ENCODE measurements at places on chromosomes 3 and 15.
A peak's percentile ranks its signal among the peaks of the same experiment; 100 is the strongest.

- no peak for DNase-seq
Observed at GRCh38 chr15:52068004-52068615, 44.5 kb downstream of the BCL2L10 start.

- no peak for DNase-seq
Observed at GRCh38 chr15:68348081-68348480, 70.5 kb downstream of the FEM1B start.

DNA sequence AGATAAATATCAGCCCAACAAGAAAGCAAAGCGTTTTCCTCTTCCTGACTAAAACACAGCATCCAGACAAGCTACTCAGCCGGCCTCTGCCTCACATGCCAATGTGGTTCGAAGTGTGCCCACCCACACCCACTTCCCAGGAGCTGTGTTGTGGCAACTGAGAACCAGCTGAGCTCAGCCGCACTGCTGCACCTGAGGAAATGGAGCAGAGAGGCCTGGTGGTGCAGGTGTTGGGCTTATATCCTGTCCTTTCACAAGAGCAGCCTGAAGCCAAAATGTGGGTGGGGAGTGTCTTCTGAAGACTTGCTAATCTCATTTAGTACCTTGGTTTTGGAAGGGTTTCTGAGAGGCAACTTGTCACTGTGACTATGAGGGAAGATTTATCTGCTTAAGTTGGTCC is 23.0 kb upstream of the RETNLB start:
- no peak for DNase-seq

DNA sequence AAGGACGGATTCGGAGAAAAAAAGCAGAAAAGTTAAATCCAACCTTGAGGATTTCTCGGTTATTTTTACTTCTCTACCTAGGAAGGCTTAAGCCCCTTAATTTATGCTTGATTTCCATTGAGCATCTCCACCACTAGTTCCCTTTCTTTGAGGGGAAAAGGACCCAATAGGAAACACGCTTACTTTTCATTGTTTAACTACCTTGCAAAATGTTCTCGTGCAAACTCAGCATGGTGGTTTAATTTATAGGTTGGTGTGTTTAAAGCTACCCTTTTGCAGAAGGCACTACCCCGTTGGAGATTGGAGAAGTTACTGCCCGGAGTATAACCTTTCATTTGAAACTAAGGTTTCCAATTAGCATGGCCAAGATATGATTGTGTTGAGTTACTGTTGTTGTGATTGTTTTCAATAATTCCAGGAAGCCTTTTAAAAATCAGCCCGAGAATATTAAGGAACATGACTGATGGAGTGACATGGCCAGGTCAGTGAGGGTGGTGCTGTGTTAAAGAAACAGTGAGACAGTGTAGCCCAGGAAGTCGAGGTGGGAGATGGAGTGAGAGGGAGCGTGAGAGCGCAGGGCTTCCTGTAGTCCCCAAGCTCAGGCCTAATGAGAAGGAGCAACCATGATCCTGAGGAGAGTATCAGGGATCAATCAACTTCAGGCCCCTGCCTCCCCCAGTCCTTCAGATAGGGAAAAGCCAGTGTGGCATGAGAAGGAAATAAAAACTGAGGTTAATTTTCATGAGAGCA is 76.6 kb downstream of the AQP9 start:
- DNase-seq: no peak

- DNase-seq: no peak
Observed at GRCh38 chr15:82968066-82968465, 15.5 kb upstream of the HOMER2 start.

DNA sequence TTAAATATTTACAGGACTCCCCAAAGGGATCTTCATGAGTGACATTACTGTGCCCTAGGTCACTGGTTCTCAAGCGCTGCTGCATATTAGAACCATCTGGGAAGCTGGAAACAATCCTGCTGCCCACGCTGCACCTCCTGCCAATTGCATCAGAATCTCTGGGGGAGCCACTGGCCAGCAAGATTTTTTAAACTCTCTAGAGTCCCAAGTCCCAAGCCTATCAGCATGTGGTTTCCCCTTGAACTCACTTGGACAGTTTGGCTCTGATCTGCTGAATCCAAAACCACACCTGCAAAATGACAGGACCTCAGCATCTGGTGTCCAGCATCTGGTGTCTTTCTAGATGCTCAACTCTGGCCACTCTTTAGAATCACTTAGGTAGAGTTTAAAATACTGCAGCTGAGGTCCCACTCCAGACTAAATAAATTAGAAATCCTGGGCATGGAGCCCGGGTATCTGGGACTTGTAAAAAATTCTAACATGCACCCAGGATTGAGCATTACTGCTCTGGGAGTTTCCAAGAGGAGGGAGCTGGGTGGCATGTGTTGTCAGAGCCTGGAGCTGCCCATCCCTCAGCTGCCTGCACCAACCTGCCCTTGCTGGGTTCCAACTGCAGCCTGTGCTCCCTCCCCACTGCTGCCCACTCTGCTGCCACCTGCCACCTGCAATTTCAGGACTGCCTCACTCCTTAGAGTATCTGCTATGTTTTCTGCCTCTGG is 311.3 kb downstream of the SLC9A9 start:
- no peak for DNase-seq

GRCh38 chr15:70258369-70259027 is 160.8 kb upstream of the TLE3 start:
- peak; percentile 44 for DNase-seq

DNA sequence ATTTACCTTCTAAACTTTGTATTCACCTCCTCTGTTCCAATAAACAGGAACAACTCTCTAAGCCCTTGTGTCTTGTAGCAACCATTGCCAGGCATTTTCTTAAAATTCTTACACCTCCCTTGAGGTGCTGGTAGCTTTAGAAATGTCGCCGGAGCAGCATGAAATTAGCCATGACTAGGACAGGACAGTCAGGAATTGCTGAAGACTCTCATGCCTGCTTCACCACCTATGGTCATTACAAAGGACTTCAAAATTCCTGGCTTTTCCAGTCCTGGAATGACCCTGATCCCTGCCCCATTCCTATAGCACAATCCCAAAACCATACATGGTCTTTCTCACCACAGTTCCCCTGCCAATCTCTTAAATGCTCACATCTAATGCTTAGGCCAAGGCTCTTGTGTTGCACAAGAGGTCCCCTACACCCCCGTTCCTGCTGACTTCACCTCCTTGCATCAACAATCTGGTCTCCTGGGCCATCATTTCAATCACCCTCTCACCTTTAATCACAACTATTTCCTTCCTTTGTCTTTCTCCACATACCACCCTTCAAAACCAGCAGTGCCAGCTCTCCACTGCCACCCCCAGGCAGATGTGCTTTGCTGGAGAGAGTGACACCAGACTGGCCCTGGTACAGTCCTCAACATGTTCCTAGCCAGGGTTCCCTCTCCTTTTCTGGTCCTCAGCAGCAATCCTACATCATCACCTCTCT is 113.2 kb upstream of the TJP1 start:
- no peak for DNase-seq

GRCh38 chr3:182730675-182731042 is 62.6 kb upstream of the ATP11B start:
- DNase-seq: no peak

GRCh38 chr3:184016169-184016570 is 1.5 kb downstream of the ABCC5 start:
- DNase-seq: no peak

GRCh38 chr3:157063926-157064325 is 96.0 kb downstream of the CCNL1 start:
- no peak for DNase-seq

GRCh38 chr3:149352556-149352955 is 19.1 kb upstream of the TM4SF18 start:
- DNase-seq: no peak

GRCh38 chr3:31680072-31680870 is 147.5 kb downstream of the STT3B start:
- DNase-seq: no peak

DNA sequence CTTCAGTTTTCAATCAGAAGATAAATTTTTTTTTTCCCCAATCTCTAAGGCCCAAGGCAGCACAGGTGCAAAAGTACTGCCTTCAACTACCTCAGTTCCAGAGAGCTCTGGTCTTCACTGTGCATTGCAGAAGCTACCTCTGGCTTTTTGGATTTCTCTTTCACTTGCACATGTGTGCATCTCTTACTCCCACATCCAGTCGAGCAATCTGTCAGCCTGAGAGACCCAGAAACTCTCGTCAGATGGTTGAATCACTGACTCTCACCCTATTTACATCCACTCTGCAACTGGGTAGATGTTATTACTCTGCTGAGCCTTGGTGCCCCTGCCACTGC is 813.8 kb downstream of the NR2F2 start:
- DNase-seq: no peak

DNA sequence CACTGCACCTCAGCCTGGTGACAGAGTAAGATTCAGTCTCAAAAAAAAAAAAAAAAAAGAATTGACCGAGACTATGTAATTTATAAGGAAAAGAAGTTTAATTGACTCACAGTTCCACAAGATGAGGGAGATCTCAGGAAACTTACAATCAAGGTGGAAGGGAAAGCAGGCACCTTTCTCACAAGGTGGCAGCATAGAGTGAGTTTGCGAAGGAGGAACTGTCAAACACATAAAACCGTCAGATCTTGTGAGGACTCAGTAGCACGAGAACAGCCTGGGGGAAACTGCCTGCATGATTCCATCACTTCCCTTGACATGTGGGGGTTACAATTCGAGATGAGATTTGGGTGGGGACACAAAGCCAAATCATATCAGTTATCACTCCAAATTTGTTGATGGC is 380.9 kb downstream of the EDEM1 start:
- no peak for DNase-seq

DNA sequence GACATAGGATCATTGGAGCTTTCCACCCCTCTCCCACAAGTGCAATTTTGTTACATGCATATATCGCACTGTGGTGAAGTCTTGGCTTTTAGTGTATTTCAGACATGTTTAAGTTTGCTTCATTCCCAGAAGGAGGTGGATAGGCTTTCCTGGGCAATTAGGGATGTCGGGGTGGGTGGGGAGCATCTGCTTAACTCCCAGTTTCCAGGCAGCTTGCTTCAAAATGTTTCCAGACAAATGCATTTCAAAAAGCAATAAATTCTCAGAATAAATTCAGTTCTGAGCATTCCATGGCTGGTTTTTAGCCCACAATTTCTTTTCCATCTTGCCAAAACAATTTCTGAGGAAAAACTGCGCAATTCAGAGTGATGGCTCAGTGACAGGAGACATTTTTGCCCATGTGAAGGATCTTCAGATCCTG is 227.7 kb upstream of the ZPLD1 start:
- DNase-seq: no peak

GRCh38 chr3:48409291-48410201 is 20.3 kb downstream of the PLXNB1 start:
- DNase-seq: no peak

- DNase-seq: no peak
Observed at GRCh38 chr3:177257006-177257405, 59.7 kb upstream of the TBL1XR1 start.

- no peak for DNase-seq
Observed at GRCh38 chr3:23950293-23950692, 5.2 kb downstream of the NR1D2 start.

DNA sequence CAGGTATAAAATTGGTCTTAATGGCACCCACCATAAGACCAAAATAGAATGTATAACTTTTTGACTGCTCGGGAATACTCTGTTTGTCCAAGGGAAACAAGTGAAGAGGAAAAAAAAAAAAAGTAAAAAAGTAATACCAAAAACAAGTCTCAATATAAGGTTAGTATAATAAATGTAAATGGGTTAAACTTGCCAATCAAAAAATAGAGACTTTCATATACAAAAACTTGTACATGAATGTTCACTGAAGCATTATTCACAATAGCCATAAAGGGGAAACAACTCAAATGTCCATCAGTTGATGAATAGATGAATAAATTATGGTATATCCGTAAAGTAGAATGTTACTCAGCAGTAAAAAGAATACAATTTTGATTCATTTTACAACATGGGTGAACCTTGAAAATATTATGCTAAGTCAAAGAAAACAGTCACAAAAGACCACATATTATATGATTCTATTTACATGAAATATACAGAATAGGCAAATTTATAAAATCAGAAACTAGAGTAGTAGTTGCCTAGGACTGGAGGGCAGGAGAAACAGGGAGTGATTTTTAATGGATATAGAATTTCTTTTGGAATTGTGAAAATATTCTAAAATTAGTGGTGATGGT is 39.6 kb upstream of the FGD5 start:
- no peak for DNase-seq

- no peak for DNase-seq
Observed at GRCh38 chr15:52764731-52765130, 25.4 kb downstream of the ONECUT1 start.

DNA sequence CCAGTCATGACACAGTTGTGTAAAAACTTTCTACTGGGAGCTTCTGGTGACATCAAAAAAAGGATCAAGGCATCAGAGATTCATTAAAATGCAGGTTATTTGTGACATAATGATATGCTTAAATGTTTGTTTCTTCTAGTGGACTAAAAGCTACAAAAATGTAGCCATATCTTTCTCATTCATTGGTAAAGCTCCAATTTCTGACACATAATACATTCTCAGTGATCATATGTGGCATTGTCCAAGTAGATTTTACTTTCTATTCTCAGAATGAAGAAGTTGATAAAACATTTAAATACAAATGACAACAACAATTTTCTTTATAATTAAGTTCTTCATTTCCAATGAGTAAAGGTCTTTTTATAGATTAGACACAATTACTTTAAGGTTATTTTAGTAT is 71.0 kb upstream of the ARHGEF26 start:
- no peak for DNase-seq

GRCh38 chr3:13260259-13261103 is 159.6 kb downstream of the NUP210 start:
- no peak for DNase-seq

- no peak for DNase-seq
Observed at GRCh38 chr3:144031938-144032337, 60.3 kb downstream of the DIPK2A start.

DNA sequence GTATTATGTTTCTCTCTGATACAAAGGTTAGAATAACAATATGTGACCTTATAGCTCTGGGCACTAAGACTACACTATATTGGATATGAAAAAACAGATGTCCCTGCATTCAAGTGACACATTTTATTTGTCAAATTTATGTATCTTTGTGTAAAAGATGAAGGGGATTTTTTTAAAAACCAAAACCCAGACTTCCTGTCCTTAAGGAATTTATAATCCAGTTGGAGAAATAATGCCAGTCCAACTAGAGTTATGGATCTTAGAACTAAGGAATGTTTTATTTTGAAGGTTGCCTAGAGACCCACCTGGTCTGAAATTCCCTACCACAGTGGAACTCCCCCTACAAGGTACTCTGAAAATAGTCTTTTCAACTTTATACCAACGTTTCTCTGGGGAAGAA is 33.3 kb upstream of the PIK3CB start:
- DNase-seq: no peak

Data from stimulated activated CD4-positive, alpha-beta T cell treated with anti-CD3 and anti-CD28 coated beads, Interleukin-15, amount 100 ng/mL, for 1 hour (primary cell).